NCI-H1436 (cell line): ENCODE measurements at places on chromosomes 5 and 9.

GRCh38 chr9:97873882-97874281 is 20.9 kb downstream of the FOXE1 start:
- no peak for DNase-seq

GRCh38 chr5:169772688-169773087 is 135.6 kb downstream of the DOCK2 start:
- DNase-seq: no peak

- DNase-seq: no peak
These were observed 105.9 kb downstream of the KCNN2 start for GRCh38 chr5:114467729-114468128.

GRCh38 chr5:62263401-62263800 is 42.6 kb upstream of the KIF2A start:
- no peak for DNase-seq

DNA sequence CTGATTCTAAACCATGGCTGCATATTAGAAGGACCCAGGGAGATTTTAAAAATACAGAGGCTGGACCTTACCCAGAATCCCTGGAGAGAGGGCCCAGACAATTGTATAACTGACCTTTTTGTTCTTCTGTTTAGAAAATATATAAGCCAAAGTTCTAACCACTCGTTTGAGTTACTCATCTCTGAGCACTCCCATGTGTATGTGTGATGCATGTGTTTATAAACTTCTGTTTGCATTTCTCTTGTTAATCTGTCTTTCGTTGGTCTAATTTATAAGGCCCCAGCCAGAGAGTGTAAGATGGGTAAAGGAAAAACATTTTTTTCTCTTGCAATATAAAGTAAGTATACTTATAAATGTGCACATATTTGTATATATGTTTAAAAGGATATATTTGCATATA is 443.9 kb downstream of the ZNF608 start:
- no peak for DNase-seq
